ENCODE measurements at places on chromosomes 16 and 17. TPM values are rescaled to one million over a fixed set of nuclear protein-coding genes. Genes with fewer than 3 reads are reported as not detected.
A peak's percentile ranks its signal among the peaks of the same experiment; 100 is the strongest.

- no peak for DNase-seq
These were observed 2.2 kb downstream of the PRM1 start for GRCh38 chr16:11278681-11279628.

DDX42 gene
- total RNA-seq: 123 TPM

DHX8 gene
- 70.7 TPM for total RNA-seq

PAFAH1B1 gene
- total RNA-seq: 136 TPM

TBC1D3K gene
- not detected for total RNA-seq

DNA sequence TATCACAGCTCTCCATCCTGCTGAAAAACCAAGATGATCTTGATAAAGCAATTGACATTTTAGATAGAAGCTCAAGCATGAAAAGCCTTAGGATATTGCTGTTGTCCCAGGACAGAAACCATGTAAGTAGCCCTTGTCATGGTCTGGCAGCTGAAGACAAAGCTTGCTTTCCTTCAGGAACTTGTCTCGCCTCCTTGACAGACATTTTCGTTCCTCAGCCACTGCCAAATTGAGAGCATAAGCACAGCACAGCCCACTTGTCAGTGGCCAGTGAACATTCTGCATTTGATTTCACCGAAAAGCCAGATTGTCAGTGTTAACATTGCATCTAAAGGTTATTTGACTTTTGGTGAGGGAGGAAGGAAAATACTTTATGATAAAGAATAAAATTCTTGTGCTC is 35.6 kb downstream of the MAP3K3 start:
- DNase-seq: no peak

DNA sequence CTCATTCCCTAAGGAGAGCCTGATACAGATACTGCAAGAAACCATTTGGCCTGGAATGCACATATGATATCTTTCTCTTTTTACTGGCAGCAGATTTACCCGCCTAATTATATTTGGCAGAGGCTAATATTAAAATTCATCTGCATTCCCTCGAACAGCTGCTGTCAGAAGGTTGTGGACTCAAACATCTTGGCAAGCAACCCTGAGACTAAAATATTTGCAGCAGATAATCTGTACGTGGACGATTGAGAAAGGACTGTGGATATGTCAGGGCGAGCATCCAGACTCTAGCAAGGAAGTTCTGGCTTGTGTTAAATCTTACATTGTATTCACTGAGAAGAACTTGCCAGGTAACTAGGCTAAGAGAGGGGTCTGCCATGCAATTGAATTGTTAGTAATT is 65.2 kb downstream of the SNX20 start:
- DNase-seq: no peak

- DNase-seq: no peak
These were observed 12.6 kb upstream of the SNN start for GRCh38 chr16:11655655-11656054.

- DNase-seq: no peak
These were observed 48.7 kb upstream of the TNRC6C start for GRCh38 chr17:77909816-77910215.

DNA sequence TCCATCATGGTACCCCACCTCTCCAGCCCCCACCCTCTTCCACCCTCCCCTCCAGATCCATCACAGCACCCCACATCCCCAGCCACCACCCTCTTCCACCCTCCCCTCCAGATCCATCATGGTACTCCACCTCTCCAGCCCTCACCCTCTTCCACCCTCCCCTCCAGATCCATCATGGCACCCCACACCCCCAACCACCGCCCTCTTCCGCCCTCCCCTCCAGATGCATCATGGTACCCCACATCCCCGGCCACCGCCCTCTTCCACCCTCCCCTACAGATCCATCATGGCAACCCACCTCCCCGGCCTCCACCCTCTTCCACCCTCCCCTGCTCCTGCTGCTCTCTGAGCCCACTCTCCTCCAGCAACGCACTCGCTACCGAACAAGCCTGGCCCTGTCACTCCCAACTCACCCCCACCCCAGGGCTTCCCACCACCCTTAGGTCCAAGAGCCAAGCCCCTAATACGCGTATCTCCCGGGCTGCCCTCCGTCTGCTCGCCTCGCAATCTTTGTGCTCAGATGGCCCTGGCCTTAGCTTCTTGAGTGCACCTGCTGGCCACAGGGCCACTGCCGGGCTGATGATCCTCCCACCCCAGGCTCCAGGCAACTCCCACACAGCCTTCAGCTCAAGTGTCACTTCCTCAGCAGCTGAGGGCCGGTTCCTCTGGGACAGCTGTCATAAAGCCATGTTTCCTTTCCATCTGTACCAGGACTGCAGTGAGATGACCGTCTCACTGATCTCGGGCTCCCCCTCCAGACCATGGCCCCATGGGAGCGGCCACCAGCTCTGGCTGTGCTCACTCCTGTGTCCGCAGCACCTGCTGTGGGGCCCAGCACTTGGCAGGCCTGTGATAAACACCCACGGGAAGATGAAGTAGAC is 25.5 kb downstream of the KDM8 start:
- DNase-seq: no peak

ACSM2B gene
- total RNA-seq: not detected

NPIPA8 gene
- total RNA-seq: 0.39 TPM

TBC1D3C gene
- not detected for total RNA-seq

TMEM88 gene
- total RNA-seq: 3.4 TPM

TBC1D26 gene
- total RNA-seq: 0.78 TPM

DNA sequence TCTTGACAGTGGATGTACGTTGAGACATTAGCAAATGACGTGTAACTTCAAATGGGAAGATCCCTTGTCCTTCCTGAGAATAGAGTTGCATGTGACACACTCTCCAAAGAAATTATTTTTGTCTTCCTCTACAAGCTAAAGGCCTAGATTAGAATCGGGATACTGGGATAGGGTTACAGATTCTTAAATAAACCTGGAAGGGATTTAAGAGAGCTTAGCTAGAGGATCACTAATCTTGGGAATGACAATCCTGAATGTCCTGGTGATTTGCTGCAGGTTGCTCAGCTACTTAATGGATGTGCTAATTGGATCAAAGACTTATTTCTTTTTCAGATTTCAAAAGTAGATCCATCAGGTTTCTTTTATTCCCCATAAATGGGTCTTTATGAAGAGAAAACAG is 101.9 kb downstream of the KCNJ2 start:
- no peak for DNase-seq

DNA sequence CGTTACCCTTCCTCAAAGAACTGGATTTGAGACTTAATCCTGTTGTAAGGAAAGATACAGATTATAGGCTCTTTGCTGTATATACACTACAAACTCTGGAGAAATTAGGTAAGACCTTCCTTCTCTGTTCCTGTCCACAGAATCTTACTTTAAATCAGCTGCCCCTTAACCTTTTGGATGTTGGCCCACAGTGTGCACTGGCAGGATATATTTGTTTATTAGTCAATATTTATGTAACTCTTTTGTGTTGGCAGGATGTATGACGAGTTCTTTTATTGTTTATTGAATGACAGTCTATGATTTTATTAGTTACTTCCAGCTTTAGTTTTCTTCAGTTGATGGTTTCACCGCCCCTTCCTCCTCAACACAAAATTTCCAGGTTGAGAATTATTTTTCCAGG is 19.7 kb downstream of the LRRC36 start:
- DNase-seq: no peak

TNP2 gene
- total RNA-seq: not detected

DNA sequence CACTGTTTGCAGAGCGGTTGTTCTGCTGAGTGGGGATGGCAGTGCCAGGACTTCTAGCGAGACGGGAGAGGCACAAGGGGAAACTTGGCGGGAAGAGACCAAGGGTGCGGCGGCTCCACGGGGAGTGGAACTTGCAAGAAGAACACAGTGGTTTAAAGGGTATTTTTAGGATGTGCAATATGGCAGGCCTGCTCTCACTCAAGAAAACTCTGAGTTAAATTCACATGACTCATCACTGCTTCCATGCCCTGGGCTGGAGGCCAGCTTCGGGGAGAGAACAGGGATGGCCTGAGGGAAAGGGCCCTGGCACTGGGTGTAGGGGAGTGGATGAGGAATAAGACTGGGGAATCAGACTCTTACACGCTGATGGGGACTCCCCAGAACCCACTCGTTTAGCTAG is 13.3 kb upstream of the CD300LD start:
- DNase-seq: no peak

GRCh38 chr17:82414548-82415281 is 3.4 kb upstream of the HEXD start:
- peak; percentile 92 for DNase-seq

DNA sequence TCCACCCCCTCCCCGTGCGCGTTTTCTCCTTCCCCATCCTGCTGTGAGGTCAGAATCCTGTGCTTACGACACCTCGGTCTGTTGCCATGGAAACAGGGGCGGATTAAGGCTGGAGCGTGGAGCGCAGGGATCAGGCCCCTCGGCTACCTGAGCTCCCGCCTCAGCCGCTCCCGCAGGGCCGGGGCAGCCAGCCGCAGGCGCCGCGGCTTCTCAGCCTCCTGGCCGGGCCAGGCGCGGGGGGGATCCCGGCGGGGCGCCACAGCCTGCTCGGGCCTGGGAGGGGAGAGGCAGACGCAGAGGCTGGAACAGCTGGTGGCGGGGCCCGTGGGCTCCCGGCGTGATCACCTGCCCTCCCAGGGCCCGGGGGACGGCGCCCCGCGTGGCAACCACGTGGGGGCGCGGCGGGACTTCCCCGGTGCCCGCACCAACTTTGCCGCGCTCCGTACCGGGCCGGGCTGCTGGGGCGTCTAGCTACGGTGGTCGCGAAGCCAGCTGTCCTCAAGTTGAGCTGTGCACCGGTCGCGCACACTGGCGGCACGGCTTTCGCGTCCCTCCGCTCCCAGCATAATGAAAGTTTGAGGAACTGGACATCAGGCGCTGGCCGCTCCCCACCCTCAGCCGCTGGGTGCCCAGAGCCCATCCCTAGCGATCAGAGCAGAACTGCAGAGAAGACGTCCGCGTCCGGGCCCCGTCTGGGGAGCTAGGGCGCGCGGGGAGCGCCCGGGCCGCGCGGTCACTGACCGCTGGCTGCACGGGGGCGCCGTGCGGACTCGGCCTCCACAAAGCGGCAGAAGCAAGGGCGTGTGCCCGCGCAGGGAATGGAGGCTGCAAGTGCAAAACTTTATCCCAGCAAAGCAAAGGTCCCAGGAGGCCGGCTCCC is 1.2 kb downstream of the RTN4RL1 start:
- DNase-seq: no peak

GRCh38 chr17:35046245-35046644 is 17.3 kb downstream of the RFFL start:
- no peak for DNase-seq

GRCh38 chr17:79931817-79932309 is 92.6 kb upstream of the CBX4 start:
- no peak for DNase-seq

DNA sequence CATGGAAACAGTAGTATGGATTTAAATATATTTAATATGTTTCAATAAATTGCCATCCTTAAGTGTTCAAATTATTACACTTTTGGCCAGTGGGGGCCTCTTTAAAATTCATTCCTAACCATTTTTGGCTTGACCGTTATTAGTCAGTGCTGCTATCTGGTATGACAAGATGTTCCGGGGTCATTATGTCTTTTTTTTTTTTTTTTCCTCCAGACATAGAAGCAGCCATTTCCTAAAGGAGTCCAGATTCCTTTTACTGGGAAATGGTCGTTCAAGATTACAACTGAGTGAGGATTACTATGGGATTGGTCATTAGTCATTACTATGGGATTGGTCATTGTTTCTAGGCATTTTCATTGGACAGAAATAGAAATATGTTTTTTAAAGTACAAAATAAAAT is 53.4 kb downstream of the NF1 start:
- no peak for DNase-seq

DNA sequence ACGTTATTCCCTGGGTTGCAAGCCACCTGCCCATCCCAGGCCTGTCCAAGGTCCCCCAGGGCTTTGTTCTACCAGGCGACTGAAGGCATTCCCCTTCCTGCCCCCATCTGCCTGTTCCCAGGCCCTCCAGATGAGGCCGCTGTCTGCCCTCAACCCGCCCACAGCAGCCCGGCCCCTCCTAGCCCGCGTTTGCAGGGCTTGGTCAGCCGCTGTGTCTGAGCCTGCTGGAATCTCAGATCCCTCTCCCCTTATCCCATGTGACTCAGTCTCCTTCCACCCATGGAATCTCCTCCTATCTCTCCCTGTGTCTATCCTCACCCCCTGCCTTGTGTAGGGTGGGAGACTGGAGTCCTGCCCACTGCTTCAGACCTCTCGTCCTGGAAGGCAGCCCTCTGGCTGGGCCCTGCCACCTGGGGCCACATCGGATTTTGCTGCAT is 186.0 kb upstream of the TNRC6C start:
- no peak for DNase-seq

ITGB4 gene
- 524 TPM for total RNA-seq

- no peak for DNase-seq
These were observed 15.7 kb upstream of the CBX8 start for GRCh38 chr17:79812353-79813258.

GRCh38 chr17:3843935-3844516 is 2.0 kb downstream of the NCBP3 start:
- no peak for DNase-seq

DNA sequence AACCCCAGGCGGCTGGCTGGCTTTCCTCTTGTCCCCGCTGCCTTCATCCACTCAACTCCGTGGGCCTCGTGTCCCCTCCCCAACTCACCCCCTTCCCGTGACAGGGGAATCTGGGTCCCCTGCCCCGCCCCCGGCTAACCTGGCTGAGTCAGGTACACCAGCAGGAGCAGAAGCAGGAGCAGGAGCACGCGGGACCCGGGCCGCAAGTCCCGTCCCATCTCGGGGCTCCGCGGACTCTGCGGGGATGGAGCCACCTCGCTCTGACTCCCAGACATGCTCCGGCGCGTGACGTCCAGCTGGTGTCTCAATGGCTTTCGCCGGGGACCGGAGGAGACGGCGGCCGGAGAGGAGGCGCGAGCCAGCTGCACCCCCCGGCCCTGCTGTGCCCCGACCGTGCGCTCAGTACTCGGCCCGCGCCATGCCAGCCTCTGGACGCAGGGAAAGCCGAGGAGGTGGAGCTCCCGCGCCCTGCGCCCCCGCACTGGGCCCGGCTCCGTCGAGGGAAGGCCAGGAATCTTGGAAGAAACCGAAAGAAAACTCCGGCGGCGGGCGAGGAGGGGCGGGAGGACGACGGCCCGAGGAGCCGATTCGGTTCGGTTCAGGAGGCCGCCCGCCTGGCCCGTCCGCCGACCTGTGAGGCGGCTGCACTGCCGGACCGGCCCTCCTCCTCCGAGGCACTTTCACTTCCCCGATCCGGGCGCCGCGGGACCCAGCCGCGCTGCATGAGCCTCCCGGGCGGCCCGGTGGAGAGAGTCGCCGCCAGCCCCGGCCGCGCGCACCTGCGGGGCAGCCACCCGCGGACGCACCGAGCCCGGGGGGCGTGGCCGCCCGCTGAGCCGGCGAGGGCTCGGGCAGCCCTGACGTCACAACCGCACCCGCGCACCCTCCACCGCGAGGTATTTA is at the start of the genes CXCL16 and ZMYND15:
Gene CXCL16 (minus strand): TSS at position 807 of the 903 bp plus-strand sequence. CDS start 589 bp downstream, at position 218.
Gene ZMYND15 (plus strand): TSS at position 712 of the 903 bp plus-strand sequence. CDS start 716 bp downstream, outside the sequence.
- peak; percentile 87 for DNase-seq

SLC5A10 gene
- total RNA-seq: not detected

DNA sequence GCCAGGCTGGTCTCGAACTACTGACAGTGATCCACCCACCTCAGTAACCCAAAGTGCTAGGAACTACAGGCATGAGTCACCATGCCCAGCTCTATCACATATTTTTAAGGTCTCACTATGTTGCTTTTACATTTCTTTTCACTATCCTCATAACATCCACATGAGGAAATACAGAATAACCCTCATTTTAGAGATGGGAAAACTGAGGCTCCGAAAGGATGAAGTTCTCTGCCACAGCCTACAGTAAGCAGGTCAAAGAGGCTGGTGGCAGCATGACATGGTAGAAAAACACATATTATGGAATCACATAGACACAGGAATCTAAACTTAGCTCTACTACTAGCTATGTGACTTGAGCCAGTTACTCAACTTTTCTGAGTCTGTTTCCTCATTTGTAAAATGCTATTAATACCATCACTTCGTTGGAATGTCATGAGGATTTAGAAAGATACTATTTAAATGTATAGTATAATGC is 32.2 kb downstream of the APPBP2 start:
- no peak for DNase-seq

Data from osteocyte (in vitro differentiated cells).